MCF 10A (cell line): ENCODE measurements at places on chromosomes 5 and 9.

GRCh38 chr9:96230002-96230401, 72.0 kb downstream of the HSD17B3 start:
- no peak for DNase-seq

DNA sequence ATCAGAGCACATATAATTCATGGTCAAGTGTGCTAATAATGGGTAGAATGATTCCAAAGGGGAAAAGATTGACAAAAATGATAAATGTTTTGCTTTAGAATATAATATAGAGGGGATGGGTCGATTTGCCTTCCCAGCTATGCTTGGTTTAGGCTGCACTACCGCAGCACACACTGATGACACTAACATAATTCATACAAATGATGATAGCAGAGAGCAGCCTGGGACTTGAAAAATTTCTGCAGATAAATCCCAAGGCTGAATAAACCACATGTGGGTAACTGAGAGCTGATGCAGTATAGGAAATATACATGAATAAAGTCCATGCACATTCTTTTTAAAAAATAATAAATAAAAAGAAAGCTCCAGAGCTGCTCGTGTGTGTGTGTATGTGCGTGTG, 54.5 kb downstream of the EFNA5 start:
- no peak for DNase-seq

DNA sequence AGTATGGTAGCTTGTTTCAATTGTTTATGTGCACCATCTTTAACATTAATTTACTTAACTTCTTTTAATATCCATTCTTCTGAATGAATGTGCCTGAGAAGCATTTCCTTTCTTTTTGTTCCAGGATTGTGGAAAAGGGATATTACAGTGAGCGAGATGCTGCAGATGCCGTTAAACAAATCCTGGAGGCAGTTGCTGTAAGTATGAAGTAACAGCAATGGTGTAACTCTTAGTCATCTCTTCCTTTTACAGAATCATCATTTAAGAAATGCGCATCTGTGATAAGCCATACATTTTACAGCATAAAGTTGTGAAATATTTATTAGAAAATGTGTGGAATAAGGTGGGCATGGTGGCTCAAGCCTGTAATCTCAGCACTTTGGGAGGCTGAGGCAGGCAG, 117.7 kb downstream of the STARD4 start:
- DNase-seq, result peak; percentile 61

DNA sequence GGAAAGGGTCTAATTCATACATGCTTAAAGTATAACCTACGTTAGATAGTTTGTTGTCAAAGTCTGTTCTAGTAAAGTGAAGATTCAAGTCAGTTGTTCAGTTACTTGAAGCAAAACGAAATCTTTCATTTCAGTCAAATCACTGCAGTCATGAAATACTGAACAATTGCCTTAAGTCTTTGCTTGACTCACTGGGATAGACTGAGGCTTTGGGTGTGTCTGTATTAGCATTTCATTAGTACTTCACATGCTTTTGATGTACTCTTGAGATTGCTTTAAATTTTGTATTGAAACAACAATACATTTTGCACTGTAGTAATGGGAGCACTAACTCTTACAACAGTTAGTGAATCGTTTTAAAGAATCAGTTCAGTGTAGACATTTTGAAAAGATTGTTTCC, 4.0 kb upstream of the CMYA5 start:
- DNase-seq, result no peak

- peak; percentile 89 for DNase-seq
These were observed 109.3 kb upstream of the IFNE start for GRCh38 chr9:21591221-21592062.

GRCh38 chr9:135530146-135530545, 8.9 kb downstream of the LCN1 start:
- DNase-seq, result no peak

DNA sequence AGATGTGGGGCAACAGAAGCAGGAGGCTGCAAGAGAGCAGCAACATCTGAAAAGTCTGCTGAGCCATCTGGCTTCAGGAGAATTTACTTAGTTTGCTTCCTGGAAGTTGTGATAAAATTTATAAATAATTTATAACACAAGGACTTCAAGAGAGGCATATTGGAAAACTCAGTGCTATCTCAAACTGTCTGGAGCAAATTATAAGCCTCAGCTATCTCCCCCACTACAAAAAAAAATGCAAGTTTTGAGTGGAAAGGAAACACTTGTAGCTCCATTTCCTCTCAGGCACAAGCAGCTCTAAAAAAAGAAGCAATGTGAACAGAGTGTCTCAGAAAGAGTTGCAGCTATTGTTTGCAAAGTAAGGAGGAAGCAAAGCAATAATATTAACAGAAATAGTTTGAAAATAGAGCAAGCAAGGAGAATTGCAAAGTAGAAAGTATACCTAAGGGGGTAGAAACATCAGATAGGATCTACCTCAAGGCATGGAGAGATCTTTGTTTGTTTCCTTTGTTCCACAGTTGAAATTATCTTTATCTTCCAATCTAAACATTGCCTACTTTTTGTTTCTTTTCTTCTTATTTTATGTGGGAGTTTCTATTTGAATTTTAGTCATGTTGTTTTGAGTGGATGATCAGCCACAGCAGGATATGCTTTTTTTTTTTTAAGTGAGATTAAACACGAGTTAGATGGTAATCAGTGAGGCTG, 55.9 kb upstream of the IL6ST start:
- no peak for DNase-seq

- DNase-seq, result no peak
These were observed 110.5 kb upstream of the CDKN2B start for GRCh38 chr9:22119522-22120158.

DNA sequence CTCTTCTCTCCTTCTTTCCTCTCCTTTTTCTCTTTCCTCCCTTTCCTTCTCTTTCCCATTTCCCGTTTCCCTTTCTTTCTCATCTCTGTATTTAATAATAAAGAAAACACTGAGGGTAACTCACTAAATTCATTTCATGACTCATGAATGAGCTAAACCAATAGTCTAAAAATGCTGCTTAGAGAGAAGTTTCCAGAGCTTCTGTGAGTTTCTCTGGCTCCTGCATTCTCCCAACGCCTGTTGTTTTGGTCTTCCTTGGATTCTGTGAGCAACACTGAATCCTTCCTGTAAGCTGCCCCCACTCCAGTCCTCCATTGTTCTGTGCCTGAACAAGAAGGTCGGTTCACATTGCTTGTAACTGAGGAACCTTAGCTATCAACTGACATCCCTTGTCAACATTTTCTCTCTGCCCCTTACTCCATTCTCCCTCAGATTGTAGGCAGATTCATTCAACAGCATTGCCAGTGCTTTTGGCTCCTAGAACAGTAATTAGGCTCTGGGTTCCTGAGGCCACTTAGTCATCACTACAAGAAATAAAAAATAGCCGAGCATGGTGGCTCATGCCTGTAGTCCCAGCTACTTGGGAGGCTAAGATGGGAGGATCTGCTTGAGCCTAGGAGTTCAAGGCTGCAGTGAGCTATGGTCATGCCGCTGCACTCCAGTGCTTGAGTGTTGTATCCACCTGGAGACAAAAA, 237.7 kb upstream of the KLF4 start:
- no peak for DNase-seq

DNA sequence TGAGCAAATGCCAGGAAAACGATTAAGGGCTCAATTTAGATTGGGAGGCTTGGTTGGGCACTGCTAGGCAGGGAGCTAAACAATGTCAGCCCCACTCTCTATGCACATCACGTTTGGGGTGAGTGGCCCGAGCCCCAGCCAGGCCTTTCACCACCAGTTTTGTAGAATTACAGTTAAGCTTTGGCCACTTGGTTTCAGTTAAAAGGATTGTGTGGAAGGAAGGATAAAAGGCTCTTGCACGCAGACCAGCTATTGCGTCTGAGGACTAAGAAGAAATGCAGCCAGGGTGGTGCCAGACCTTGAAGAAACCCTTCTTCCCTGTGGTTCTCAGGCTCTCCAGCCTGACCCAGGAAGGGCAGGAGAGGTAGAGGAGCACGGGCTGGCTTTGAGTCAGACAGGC, 125.3 kb upstream of the SLC44A1 start:
- no peak for DNase-seq

- DNase-seq, result no peak
These were observed 59.5 kb downstream of the CDC42SE2 start for GRCh38 chr5:131323378-131323777.

DNA sequence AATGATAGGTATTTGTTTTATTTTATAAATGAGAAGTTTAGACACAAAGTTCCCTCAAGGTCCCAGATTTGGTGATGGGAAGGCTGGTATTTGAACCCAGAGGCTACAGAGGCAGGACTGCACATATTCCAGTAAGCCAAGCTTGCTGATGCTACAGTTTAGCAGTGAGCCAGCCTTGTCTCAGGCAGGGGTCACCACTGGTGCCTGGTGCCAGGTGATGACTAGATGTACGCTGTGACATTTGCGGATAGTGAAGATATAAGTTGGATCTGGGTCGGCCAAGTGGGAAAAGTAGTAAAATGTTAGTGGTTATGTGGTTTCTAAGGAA, 143.9 kb downstream of the AOPEP start:
- DNase-seq, result no peak

- no peak for DNase-seq
These were observed 202.9 kb downstream of the NXNL2 start for GRCh38 chr9:88737876-88738275.

- DNase-seq, result no peak
These were observed 70.9 kb downstream of the TRIO start for GRCh38 chr5:14213813-14214585.

DNA sequence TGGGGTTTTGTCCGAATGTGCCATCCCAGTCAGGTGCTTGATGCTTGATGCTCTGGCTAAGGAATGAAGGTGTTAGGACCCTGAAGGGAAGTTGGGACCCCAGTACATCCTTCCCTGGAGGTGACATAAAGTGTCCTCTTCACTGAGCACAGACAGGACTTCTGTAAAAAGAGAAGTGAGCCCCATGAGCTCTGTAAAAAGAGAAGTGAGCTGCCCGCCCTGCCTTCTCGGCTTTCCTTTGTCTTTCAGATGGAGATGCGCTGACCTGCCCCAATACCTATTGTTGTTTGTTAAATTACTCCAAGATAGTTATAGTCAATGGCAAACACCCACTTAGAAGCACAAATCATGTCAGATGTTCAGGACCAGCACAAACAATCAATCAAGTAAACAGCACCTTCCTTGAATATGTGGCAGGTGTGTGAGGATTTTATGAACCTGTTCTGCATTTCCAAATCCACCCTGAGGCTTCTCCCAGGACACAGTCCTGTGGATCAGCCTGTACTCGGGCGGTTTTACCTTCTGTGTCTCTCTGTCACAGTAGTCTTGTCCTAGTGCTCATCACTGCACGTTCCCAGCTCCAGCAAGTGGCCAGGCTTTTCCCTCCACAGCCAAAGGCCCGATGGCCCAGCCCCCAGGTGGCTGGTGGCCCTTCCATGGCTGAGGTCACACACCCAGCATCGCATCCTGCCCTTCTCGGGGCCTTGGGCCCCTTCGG, 191.4 kb downstream of the MTRR start:
- DNase-seq, result no peak

DNA sequence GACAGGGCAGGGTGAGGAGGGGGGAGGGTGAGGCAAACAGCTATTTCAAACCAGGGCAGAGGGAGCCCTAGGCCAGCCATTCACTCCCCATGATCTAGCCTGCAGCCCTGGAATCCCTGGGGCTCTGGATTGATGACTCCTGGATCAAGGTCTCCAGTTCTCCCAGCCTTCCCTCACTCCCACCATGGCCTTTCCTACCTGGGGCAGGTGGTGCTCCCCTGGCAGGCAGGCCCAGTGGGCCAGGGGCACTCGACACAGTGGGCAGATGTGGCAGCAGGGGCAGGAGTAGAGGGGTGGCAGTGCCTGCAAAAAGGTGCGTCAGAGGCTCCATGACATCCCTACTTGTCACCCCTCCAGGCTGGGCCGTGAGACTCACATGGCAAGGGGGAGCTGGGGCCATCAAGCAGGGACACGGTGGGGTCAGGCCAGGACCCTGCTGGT, 6.0 kb downstream of the KIF12 start:
- no peak for DNase-seq

DNA sequence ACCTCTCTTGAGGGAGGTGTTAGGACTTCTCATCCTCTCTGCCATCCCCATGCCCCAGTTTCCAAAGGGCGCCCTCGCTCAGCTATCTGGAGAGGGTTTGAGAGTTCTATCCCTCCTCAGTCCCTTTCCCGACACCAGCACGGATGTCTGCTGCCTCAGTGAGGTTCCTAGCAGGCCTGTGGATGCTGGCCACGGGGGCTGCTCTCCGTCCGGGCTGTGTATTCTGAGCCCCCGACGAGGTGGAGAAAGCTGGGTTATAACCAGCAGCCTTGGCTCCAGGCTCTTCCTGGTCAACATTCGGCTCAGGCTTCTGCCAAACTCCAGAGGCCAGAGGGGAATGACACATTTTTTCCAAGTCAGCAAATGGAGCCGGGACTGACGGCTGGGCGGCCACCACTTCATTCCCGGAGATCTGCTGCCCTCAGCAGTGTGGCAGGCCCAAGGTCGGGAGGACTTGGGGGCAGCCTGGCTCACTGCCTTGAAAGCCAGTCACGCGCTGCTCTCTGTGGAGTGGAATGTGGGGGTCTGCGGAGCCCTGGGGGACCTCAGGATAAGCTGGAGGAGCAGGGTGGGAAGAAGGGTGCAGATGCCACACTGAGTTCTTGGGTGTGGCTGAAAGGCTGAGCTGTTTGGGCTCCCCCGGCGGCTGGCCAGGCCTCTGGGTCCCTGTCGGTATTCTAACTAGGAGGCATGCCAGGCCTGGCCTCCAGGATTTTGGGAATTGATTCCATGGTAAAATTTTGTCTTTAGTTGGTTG, 27.4 kb downstream of the PTPA start:
- DNase-seq, result no peak

GRCh38 chr9:71115448-71115975, 5.9 kb downstream of the TRPM3 start:
- no peak for DNase-seq

- peak; percentile 60 for DNase-seq
These were observed 19.0 kb downstream of the TMEM8B start for GRCh38 chr9:35847792-35848572.

- no peak for DNase-seq
These were observed 4.8 kb upstream of the ABL1 start for GRCh38 chr9:130830231-130830760.

DNA sequence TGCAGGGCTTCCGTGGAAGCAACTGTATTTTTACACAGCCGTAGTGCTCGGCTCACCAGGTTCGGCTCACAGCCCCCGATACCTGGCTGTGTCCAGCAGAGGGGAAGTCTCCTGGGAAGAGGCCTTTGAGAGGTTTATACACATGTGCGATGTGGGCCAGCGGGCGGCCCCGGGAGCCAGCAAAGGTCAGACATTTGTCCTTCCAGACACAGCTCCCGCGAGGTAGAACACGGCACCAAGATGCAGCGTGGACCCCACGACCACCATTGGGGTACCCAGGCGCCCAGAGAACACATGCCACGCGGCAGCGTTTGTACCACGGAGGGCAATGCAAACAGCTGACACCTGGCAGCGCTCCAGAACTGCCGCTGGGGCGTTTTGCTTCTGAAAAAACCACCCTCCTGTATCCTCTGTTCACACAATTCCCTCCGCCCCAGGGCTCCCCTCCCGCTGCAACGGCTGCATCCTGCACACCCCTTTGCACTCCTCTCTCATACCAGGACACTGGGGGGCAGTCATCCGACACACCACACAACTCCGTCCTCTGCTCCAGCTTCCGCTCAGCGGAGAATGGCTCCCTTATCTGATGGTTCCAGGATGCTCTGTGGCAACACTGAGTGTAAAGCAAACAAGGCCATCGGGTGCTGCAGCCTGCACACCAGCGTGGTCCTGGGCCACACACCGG, 235.3 kb downstream of the SYK start:
- peak; percentile 87 for DNase-seq
